Activated CD8-positive, alpha-beta T cell treated with anti-CD3 and anti-CD28 coated beads for 36 hours (primary cell): ENCODE measurements at places on chromosomes 6 and 20.
A peak's percentile ranks its signal among the peaks of the same experiment; 100 is the strongest.

DNA sequence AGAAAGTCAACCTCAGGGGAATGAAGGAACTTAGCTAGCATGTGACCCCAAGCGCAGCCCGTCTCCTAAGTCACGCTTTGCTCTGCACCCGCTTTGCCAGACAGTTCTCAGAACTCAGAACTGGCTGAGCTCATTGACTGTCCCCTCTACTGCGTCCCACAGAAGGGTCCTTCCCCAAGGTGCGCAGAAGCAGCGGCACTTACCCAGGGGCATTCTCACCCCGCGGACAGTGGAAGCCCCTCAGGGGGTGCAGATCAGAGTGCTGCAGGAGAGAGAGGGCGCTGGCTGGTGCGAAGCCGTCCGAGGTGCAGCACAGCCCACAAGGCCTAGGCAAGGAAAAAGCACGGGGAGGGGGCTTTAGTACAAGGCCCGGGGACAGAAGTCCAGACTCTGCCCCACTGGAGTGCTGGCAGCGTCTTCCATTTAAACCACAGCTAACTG, 807 bp downstream of the SNHG17 start:
- peak; percentile 30 for DNase-seq

DNA sequence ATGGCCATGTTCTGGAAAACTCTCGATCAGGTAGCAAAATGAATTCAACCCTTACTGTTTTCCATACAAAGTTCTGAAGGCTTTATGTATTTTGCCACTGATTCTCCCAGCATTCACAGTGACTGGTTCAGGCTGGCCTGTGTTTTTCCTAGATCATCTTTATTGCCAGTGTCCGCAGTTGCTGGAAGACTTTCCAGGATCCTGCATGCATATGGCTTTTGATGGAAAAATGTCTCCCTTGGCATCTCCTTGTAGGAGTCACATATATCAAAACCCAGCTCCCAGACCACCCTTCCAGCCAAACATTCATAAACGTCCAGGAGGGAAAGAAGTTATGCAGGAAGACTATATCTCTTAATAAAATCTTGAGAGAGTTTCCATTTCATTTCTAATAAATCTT, 588.8 kb downstream of the MAFB start:
- no peak for DNase-seq

DNA sequence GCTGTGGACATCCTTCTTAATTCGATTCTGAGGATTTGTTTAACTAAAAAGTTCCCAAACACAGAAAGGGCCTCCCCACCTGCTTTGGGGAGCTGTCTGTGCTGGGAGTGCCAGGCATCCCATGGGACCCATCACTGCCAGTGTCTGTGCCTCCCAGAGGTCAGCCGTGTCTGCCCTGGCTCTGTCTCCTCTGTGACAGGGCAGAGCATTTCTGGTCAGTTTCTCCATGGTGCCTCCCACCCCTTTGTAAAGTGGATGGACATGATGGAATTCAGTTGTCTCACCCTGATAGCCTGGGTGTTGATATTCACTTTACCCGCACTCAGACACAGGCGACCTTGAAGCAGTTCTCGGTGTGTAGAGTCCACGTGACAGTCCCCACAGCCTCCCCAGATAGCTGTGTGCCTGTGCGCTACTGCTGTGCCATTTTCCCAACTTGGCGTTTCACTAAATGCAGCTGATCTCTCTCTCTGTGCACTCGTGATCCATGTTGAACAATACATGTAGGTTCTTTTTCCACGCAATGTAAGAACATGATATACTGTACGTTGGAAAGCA, 70.5 kb downstream of the CDS2 start:
- no peak for DNase-seq

GRCh38 chr6:6742535-6742934, 154.0 kb downstream of the LY86 start:
- DNase-seq: no peak

- DNase-seq: no peak
These were observed 45.3 kb downstream of the FGD2 start for GRCh38 chr6:37050854-37051137.

- no peak for DNase-seq
These were observed 191.6 kb downstream of the MYLK4 start for GRCh38 chr6:2558861-2559801.

- no peak for DNase-seq
These were observed 23.7 kb upstream of the PPP1R14C start for GRCh38 chr6:150119173-150119572.

DNA sequence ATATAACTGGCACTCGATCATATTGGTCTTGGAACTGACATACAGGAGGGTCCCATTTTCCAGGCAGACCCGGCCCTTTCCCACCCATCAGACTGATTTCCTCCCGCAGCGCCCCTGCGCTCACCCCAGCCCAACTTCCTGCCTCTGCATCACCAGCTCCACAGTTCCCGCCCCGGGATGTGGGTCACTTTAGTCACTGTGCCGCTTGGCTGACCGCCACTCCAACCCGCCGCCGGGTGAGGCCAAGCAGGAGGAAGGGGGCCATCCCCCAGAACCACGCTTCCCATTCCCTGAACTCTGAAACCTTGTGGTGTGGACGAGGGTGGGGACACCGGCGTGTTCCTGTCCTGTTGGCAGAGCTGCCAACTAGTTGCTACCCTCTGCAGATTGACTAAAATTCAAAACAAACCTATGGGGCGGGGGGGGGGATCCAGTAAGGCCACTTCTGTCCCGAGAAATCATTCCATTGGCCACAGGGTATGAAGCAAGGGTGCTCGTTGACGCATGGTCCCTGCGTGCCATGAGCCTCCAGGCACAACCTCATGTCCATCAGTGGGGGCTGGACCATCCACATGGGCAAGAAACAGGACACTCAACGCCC, 12.3 kb downstream of the TGM2 start:
- peak; percentile 40 for DNase-seq

DNA sequence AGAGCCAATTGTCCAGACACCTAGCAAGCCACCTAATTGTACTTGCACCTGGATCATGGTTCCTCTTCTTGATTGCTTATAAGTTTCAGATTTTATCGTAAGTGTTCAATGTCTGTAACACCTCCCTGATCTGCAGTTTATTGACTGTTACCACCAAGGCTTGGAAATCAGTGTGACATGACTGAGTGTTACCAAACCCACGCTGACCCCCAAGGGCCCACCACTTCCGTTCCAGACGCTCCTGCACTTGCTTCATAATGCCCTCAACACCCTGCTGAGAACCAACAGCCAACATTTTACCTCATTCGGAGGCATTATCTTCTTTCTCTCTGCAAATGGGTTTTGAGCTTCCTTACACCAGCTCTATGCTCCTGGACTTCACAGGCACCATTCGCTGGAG, 6.3 kb downstream of the CCR6 start:
- DNase-seq: no peak

- no peak for DNase-seq
These were observed 531.7 kb downstream of the TFAP2B start for GRCh38 chr6:51350308-51350904.

- no peak for DNase-seq
These were observed 12.0 kb upstream of the PTPN1 start for GRCh38 chr20:50498071-50498776.

- no peak for DNase-seq
These were observed 29.4 kb downstream of the THBS2 start for GRCh38 chr6:169224185-169224695.
